ENCODE measurements at places on chromosomes 6 and 20.

DNA sequence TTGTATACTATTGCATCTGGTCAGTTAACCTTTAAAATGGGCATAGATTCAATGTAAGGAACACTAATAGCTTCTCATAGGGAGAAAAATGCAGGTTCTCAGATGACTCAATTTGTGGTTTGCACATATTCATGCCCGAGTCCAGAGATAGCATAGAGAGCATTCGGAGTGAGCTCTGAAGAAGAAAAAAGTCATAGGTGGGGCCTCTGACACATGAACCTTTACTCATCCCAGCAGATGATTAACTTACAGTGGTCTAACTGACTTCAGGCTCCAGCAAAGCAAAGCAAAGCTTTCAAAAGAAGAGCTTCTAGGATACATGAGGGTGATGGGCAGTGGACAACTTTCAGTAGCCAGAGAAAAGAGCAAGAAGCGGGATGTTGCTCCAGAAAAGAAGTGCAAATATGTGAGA, 55.3 kb upstream of the BTN3A2 start:
- no peak for DNase-seq

DNA sequence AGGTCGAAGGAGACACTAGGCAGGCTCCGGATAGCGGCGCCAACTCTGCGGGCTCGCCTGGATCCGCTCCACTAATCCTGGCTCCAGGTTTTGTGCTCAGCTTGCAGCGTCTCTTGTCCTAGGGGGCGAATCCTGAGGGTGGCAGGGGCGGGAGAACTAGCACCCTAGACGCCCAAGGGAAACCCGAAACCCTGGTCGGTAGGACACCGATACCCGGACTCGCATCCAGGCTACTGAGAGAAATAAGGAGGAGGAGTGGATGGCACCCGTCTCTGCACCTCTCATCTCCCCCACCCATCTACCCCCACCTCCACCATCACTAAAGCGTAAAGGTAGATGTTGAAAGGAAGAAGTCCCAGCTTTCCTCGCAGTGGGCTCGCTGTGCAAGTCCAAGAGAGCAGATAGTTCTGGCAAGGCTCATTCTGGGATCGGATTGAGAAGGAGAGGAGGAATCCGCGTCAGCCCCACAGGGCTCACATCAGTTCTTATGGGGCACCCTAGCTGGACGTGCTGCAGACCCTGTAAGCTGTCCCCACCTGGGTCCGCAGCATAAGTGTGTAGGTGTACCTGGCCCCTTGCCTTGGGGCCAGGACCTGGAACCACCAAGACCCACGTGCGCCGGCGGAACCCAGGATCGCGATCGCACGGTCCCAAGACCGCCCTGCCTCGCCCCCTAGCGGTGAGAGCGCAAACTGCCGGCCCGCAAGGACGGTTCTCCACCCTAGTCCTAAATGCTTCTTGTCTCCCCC, 6.9 kb downstream of the SLC32A1 start:
- peak; percentile 90 for DNase-seq

- DNase-seq, result no peak
These were observed 2.1 kb downstream of the SALL4 start for GRCh38 chr20:51800060-51800871.

- DNase-seq, result peak; percentile 56
These were observed 9.6 kb upstream of the MANBAL start for GRCh38 chr20:37279820-37280219.

DNA sequence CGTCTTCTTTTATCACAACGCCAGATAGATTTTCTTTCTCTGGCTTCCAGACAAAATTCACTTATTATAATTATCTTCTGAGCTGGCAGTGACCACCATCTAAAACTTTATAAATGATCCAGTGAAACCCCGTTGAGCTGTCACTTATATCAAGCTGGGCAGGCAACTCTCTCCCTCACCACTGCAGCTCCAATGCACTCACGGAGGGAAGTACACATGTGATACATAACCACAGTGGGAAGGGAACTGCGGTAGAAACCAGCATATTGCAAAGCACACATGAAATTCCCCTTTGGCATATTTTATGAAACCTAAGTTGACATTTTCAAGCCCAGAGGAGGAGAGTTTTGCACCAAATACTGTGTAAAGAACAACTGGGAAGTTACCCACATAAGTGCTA, 536.9 kb downstream of the HACE1 start:
- DNase-seq, result no peak

DNA sequence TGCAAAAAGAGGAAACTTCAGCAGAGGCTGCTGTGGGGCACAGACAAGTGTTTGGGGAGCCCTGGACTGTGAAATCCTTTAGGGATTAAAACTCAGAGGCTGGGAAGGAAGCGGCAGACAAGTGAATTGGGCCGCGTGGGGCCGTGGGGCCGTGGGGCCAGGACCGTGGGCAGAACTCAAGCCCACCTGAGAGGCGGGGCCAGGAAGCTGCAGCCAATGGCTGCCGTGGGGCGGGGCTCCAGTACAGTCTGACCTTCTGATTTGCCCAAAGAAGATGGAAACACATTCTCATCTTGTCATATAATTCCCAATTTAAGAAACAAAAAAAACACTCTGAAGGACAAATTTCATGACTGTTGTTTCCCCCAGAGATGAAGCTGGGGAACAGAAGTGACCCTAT, 55.4 kb downstream of the ANKRD60 start:
- no peak for DNase-seq

DNA sequence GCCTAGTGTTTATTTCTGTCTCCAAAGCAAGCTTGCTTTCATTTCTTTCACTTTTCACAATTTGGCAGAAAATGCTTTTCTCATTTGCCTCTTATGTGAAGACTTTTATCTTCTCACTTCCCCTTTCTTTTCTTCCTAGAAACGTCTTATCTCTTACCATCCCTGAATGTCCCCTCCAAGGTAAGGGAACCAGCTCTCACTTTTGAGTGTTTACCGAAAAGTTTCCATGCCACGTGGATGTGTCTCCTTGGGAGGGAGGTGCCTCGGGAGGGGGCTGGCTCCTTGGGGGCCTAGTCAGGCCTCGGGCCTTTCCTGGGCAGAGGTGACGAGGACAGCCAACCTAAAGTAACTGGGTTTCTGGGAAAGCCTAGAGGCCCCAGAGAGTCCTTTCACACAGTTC, 127.4 kb downstream of the CD24 start:
- DNase-seq, result no peak

- DNase-seq, result no peak
These were observed 731.6 kb upstream of the GJE1 start for GRCh38 chr6:141401168-141401567.

DNA sequence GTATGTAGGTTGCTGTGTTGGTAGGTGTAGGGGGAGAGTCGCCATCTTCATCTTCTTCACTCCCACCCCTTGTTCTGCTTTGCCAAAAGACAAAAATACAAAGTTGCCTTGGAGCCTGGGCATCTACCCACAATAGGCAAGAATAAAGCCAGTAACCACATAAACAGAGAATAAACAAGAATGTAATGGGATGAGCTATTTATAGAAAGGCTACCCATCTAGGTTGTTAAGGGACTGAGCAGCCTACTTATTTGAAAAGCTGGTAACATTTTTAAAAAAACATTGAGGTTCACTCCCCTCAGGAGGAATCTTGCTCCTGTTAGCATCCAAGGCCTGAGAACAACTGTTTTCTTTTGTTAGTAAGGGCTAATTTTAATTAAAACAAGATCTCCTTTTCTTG, 301.4 kb upstream of the STXBP5 start:
- no peak for DNase-seq

DNA sequence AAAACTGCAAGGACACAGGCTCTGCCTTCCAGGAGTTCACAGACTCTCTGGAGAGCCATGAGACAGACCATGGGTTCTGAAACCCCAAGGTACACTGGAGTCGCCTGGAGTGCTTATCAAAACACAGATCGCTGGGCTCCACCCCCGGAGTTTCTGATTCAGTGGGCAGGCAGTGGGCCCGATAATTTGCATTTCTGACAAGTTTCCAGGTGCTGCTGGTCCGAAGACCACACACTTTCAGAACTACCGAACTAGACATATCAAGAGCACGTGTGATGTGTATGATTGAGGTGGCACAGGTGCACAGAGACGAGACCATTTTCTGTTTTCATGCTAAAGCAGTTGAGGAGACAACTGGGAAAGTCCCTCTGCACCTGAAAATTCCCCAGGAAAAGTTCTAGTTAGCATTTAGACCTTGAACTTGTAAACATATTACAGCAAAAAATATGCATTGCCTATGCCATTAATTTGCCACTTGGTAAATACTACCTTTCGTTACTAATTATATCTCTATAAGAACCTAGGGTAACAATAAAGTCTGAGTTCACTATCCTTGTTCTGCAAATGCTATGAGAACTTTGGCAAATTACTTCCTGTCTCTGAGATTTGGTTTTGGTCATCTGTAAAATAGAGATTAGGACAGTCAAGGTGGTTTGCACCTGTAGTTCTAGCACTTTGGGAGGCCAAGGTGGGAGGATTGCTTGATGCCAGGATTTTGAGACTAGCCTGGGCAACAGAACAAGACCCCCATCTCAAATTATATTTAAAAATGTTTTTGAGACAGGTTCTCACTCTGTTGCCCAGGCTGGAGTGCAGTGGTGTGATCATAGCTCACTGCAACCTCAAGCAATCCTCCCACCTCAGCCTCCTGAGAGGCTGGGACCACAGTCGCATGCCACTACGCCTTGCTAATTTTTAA, 14.3 kb upstream of the PIM1 start:
- DNase-seq, result no peak

DNA sequence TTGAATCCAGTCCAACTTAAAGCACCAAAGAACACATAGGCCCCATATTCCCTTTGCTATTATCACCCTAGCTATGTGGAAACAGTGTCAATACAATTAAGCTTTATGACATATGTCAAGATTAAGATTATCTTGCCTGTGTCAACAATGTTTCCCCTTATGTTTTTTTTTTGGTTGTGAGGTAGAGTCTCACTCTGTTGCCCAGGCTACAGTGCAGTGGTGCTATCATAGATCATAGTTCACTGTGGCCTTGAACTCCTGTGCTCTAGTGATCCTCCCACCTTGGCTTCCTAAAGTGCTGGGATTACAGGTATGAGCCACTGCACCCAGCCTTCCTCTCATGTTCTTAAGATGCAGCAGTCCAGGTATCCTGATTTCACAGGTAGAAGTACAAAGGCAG, 17.8 kb downstream of the AFG1L start:
- DNase-seq, result no peak

DNA sequence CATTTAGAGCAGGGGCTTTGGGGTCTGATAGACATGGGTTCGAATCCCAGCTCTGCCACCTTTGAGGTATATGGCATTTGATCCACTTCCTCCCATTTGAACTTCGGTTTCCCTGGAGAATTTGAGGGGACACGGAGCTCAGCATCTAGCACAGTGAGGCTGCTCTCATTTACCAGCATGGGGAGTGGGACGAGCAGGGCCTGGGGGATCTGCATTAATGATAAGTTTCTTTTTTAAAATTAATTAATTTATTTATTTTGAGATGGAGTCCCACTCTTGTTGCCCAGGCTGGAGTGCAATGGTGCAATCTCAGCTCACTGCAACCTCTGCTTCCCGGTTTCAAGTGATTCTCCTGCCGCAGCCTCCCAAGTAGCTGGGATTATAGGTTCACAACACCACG, 52.6 kb downstream of the VSTM2L start:
- no peak for DNase-seq

DNA sequence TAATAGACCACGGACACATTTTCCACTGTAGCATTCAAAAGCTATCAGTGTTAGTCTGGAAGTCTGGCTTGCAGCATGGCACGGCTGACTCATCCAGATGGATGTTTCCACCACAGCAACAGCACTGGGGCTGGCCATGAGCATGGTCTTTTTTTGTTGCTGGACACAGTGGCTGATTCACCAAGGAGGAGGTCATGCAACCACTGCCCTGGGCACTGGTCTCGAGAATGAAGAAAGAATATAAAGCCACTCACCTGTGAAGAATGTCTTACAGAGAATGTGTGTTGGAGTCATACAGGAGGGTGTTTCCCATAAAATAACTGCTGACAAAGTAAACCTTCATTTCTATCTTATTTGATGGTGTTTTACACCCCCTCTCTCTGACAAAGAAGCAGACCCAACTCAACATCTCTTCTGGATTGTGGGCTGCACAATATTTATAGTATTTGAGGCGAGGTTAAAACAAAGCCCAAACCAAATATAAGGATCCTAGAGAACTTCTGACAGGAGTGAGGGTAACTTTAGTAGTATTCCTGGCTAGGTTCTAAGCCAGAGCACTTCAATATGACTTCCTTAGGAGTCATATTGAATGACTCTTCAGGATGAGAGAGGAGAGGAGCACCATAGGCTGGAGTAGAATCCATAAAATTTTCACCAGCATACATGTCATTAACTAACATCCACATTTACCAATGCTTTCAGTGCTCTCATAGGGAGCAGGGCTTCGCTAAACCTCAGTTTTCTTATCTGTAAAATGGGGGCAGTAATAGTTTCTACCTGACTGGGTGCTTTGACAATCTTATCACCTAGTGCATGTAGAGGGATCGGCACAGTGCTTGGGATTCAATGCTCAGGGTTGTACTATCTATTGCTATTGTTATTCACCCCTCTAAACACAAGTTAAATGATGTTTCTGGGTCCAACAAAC, 121.4 kb downstream of the KIF13A start:
- DNase-seq, result peak; percentile 30

DNA sequence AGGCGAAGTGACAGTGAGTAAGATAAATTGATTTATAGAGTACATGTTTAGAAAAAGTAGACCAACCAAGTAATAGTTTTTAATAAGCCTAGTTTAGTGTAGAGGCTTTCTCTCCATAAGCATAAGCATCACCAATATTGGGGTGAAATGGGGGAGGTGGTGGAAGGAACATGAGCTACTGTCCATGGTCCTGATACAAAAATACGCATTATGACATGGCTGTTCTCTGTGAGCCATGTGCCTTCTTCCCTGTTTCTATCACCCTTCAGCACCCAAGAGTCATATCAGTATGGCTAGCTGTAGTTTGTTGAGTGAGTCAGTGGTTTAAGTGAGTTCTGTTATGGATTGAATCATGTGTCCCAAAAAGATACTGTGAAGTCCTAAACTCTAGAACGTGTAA, 150.8 kb downstream of the EDN1 start:
- DNase-seq, result no peak

DNA sequence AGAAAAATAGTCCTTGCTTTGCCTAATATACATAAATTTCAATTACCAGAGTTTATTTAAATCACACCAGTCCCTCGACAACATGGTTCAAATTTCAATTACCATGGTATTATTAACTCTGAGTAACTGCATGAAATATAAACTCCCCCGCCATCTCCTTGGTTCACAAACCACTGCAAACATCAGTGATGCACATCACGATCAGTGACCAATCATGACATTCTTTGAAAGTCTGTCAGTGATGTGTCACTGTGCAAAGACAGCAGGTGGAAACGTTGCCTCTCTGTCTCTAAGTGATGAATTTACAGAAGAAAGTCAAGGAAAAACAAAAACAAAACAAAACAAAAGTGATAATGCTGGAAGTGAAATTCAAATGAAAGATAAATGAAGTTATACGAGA, 86.7 kb downstream of the TASP1 start:
- no peak for DNase-seq

GRCh38 chr6:11672256-11672655, 106.3 kb downstream of the ADTRP start:
- no peak for DNase-seq
